ENCODE measurements at places on chromosomes 7 and 10. TPM values are rescaled to one million over a fixed set of nuclear protein-coding genes. Genes with fewer than 3 reads are reported as not detected.

- no peak for DNase-seq
Observed at GRCh38 chr7:107025449-107026103, 18.9 kb upstream of the PRKAR2B start.

- no peak for DNase-seq
Observed at GRCh38 chr10:113442336-113442735, 110.5 kb upstream of the HABP2 start.

- no peak for DNase-seq
Observed at GRCh38 chr7:13044309-13044708, 356.9 kb downstream of the ARL4A start.

GRCh38 chr7:120645966-120646365 is 212.0 kb downstream of the TSPAN12 start:
- peak; percentile 21 for DNase-seq

MASTL gene
- total RNA-seq, result 10.3 TPM

IFT22 gene
- total RNA-seq, result 18.8 TPM

Data from left lung (tissue), 14 donors.